ENCODE measurements at places on chromosomes 1 and 21.

DNA sequence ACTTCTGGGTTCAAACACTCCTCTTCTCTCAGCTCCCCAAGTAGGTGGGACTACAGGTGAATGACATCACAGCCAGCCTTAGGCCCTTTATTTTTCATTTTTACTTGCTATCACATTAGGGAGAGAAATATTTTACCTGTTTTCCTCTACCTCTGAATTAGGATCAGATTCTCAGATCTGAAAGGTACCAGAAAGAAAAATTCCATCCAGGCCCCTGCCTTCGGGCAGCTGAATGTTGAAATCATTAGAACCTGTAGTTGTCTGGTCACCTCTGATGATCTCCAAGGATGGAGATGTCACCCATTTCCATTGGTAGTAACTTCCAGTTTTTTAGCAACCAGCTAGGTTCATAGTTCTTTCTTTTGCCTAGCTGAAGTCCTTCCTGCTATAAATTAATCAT is 175.6 kb upstream of the TNR start:
- DNase-seq: no peak

- DNase-seq: no peak
Measured at GRCh38 chr1:117044217-117044616, 15.9 kb upstream of the TTF2 start.

DNA sequence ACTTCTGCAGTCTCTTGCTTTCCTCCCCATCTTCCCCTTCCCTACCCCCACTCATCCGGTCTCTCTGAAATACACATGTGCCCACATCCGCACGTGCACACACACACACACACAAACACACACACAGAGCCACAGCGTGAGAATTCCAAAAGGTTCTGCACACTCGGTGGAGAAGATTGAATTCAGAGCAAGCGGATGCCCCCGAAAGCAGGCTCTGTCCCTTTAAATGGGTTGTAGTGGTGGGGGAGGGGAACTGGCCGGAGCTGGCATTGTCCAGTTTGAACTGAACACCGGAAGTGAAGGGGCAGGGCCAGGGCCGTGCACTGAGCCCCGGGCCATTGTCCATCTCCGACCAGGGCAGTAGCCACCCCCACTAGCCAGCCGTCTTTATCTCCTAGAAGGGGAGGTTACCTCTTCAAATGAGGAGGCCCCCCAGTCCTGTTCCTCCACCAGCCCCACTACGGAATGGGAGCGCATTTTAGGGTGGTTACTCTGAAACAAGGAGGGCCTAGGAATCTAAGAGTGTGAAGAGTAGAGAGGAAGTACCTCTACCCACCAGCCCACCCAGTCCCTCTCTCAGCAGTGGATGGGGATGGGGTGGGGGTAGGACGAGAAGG is 1.3 kb upstream of the LIN28A start:
- no peak for DNase-seq

GRCh38 chr1:229370601-229371021 is 27.8 kb upstream of the CCSAP start:
- DNase-seq: no peak

DNA sequence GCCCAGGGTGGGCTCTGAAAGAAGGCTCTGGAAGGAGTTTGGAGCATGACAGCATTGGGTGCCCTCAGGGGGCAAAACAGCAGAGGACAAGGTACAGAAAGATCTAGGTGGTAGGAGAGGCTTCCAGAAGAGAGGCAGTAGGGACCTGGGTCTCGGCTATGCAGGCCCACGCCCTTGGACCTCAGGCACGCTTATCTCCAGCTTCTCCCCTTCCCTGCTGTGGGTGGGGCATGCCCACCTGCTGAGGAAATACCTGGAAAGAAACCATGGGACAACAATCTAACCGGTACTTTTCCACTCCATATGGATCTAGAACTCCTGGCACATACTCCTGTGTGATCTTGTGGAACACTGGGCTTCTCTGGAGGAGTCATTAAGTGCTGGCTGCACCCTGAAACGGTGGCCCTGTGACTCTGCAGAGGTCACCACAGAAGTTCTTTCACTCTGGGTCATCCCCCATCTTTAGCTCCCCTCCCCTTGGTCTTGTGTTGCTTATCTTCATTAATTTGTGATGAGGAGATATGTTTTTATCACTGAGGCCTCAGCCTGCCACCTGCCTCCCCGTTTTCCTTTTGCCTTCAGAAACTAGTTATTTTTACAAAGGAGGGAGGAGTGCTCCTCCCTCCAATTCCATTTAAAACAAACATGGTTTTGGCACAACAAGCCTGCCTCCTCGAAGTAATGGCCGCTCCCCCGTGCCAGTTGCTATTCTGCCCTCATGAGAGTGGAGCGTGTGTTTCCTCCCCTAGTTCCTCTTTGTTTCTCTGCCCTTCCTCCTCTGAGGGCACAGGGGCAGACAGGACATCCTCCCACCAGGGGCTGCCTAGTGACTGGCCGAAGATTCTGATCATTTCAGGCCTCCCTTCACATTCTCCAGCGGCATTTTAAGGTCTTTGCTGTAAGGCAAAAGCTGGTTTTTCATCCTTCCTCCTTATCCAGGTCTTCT is 78.0 kb upstream of the ATP5PO start:
- DNase-seq: no peak

- peak; percentile 41 for DNase-seq
Measured at GRCh38 chr1:2416403-2416802, 4.0 kb upstream of the PEX10 start.

DNA sequence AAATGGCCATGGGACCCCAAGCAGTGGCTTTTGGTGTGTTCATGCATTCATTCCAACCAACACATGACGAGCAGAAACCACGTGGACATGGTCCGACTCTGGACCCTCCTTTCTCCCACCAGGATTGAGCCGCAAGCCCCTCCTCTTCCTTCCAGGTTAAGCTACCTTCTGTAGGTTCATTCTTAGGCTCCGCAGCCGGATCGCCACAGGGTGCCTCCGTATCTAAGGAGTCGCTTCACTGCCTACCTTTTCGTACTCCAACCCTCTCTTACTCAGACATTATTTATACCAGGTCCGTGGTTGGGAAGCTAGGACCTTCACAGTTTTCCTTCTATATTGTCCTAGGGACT is 63.6 kb downstream of the RHBG start:
- DNase-seq: no peak

- DNase-seq: no peak
Measured at GRCh38 chr1:3225661-3226060, 156.7 kb downstream of the PRDM16 start.

- peak; percentile 82 for DNase-seq
Measured at GRCh38 chr1:18883636-18884418, 18.5 kb downstream of the ALDH4A1 start.

DNA sequence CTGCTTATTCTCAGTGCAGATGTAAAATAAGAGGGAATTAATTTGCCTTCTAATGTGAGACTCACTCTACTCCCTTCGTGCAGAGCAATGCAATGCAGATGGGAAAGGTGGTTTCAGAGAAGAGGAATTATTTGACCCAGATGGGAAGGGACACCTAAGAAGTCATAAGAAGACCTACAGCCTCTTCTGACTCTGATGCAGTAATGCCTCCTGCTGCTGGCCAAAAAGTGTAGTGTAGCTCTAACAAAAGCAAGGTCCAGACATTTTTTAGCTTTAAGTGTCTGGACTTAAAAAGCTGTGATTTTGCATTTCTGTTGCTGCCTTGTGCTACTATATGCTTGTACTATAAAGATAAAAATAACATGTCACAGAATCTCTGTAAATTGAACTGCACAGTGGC is 501.4 kb downstream of the TTLL7 start:
- no peak for DNase-seq

DNA sequence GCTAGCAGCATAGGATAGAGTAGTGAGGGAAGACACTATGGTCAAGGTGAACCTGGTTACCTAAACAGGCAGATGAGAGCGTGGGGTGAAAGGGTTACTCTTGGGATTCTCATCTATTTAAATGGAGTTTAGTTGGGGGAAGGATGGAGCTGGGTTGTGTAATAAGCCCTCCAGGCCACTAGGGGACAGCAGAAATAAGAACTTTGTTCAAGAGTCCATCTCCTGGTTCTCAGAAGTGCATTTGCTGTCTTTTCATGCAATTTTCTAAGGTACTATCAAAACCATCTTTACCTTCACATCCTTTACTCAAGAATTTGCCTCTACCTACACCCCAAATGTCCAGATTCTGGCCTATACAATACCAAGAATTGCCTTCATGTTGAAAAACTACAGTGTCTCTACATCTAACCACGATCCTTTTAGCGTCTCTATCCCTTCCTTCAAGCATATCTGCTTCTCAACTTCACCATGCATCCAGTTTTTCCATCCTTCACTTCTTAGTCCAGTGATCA is 28.0 kb downstream of the SLAMF1 start:
- peak; percentile 60 for DNase-seq

DNA sequence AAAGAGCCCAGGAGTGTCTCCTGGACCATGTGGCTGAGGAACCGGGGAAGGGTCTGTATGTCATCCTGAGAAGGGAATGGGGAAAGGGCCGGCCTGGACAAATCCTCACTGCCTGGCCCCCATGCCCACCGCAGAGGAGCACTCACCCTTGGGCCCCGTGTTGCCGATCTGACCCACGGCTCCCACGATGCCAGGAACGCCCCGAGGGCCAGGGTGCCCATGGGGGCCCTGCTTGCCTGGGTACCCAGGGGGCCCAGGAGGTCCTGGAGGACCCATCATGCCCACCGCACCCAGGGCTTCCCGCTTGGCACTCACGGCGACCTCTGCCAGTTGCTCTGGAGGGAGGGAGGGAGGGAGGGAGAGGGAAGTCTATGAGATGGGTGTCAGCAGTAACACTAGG is 14.6 kb downstream of the COL9A2 start:
- DNase-seq: no peak

DNA sequence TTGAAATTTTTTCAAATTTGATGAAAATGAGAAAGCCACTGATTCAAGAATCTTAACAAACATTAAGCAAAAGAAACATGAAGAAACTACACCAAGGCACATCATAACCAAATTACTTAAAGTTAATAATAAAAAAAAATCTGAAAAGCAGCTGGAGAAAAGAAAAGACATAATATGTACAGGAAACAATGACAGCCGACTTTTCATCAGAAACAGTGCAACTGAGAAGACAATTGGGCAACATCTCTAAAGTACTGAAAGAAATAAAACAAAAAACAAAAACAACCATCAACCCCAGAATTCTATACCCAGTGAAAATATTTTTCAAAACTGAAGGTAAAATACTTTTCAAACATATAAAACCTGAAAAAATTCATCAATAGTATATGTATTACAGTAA is 73.8 kb upstream of the DMRTA2 start:
- no peak for DNase-seq

- no peak for DNase-seq
Measured at GRCh38 chr1:108041360-108042142, 76.6 kb upstream of the VAV3 start.

Measured in activated naive CD8-positive, alpha-beta T cell treated with anti-CD3 and anti-CD28 coated beads, Interleukin-2, amount 50 U/mL, for 24 hours (primary cell).